ENCODE measurements at places on chromosomes 16 and 17. TPM values are rescaled to one million over a fixed set of nuclear protein-coding genes. Genes with fewer than 3 reads are reported as not detected.

Gene HCRT
- not detected for total RNA-seq

Gene ZACN
- 0.18 TPM for total RNA-seq

Gene MYADML2
- total RNA-seq = not detected

Gene DRC3
- total RNA-seq = 2.4 TPM

Gene IGF2BP1
- total RNA-seq = 58.9 TPM

Gene DCAKD
- 18.3 TPM for total RNA-seq

Gene NEUROD2
- 0.18 TPM for total RNA-seq

Gene WNT3
- 4.3 TPM for total RNA-seq
